ENCODE measurements at places on chromosomes 2 and 18.

DNA sequence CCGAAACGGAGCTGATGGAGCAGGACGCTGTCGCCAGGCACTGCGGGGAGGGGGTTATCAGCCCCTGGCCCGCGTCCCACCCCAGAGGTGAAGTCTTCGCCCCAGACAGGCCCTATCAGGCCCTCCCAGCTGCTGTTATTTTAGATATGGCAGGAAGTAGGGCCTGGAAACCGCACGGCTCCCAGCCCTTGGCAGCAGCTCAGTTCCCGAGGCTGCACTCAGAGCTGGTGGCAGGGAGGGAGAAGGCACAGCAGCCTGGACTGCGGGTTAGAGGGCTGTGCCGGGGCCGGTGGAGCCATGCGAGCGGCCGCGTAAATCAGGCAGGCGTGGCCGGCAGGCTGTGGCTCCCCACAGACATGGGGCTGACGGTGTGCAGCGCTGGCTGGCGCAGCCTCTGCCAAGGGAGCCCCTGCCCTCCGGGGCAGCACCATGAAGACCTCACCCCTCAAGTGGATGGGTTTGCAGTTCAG is 111.4 kb downstream of the NFATC1 start:
- no peak for DNase-seq

DNA sequence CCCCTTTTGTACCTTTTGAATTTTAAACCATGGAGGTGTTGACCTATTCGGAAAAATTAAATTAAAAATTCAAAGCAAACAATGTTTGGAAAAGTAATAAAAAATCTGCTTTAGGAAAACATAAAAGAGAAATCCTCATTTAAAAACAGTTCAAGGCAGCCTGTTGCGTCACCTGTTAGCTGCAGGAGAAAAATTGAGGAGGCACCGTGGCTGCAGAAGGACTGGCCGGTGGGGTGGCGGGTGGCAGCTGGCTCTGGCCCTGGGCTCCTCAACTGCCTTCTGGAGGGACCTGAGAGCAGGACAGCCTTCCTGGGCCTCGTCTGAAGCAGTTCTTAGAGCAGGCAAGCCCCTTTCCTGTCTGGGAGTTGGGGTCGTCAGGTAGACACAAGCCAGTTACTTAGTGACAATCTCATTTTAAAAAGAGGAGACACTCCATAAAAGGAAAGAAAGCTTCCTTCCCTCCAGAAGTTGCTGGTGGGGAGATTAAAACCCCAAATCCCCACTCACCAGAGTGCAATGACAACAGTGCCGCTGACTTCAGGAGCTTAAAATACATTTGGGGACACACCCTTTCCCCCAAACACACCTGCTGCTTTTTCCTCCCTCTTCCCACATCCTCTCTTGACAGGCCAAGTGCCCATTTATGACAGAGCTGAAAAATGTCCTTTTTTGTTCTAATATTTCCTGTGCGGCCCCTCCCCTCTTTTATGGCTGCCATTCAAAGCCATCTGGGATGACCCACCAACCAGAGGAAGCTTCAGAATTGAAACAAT is 9.7 kb downstream of the ZBTB7C start:
- no peak for DNase-seq

- DNase-seq = no peak
Observed at GRCh38 chr2:71778936-71779773, 325.8 kb downstream of the DYSF start.

DNA sequence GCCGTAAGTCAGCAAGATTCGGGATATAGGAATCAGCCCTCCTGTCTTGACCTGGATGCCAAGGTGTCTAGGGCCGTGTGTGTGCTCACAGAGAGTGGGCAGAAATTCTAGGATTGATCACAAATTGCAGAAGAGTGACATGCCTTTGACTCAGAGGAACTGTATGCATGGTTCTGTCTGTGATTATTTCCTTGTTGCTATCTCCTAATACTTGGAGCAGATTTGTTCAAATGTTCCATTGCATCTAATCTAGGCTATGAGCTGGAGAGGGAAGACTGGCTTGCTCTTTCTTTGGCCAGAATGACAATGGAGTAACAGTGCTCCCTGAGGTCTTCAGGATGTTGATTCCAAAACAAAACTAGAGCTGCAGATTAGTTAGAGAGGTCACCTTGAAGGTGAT is 115.0 kb downstream of the EN1 start:
- no peak for DNase-seq

DNA sequence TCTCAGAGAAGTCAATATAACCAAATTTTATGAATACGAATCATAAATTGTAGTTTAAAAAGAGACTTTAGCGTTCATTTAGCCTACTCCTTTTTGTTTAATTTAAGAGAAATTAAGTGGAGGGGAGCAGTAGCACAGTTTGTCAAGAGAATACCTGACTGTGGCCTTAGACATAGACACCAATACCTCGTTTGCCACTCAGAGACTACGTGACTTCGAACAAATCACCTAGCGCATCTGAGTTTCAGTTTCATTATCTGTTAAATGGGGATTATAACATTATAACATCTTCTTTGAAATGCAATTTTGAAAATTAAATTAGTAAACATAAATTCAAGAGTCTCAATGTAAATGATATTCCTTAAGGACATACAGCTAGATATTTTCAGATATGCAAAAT is 581.5 kb upstream of the VRK2 start:
- no peak for DNase-seq

DNA sequence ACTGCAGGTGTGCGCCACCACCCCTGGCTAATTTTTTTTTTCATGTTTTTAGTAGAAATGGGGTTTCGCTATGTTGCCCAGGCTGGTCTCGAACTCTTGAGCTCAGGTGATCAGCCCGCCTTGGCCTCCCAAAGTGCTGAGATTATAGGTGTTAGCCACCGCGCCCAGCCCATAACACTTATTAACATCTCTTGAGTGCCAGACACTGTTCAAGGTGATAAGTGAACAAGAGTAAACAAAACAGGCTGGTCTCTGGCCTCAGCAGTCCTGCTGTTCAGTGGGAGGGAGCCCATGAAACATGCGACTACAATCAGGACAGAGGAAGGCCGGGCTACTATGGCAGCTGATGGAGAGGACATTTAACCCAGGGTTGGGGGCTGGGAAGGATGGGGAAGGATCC is 42.3 kb downstream of the KCTD1 start:
- no peak for DNase-seq

GRCh38 chr2:238915596-238915995 is 67.7 kb downstream of the TWIST2 start:
- DNase-seq = no peak

DNA sequence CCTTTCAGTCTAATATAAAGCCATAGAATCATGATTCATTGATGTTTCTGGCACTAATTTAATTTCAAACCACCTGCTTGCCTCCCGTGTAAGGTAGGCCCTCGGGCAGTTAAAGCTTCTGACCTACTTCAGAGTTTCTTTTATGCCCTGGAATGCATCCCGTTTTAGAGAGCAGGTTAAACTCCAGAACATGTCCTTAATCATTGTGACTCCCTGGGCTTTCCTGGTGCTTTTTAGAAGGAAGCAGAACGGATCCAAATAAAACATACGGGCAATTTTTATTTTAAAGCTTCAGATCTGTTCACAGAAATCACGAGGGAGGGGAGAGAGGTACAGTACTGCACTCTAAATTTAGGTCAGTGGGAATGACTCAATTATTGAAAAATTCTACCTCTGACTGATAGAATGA is 134.8 kb downstream of the GCA start:
- no peak for DNase-seq

DNA sequence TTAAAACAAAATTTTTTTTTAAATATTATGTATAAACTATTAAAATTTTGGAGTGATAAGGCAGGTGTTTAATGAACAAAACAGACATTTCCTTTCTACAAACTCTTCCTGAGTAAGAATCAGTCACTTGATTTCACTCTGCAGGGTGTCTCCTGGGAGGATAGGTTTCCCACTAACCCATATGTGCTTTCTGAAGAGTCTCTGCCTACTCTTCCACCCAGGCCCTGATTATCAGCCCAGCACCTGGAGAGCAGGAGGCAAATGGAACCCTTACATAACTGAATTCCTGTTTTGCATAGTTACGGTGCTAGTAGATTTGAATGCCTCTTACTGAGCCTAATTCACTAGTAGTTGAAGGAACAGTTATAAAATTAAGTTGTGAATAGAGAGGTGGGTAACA is 1718.6 kb downstream of the SUCLG1 start:
- no peak for DNase-seq

- no peak for DNase-seq
Observed at GRCh38 chr2:239917125-239917956, 107.8 kb downstream of the NDUFA10 start.

DNA sequence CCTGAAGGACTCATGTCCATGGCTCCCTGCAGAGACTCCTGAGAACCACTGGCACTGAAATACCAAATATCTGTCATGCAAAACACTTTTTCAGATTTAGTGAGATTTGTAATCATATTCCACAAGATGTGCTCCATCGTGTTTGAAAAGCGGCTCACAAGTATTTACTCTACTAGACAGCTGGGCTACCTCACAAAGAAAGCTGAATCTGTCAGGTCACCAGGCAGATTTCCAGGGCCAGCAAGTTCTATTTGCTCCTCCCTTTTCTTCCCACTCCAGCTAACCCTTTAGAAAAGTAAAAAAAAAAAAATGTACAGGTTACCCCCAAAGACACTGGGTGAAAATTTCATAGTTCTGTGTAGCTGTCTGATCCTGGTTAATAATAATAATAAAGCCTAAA is 22.9 kb downstream of the WIPF1 start:
- DNase-seq = no peak

- DNase-seq = no peak
Observed at GRCh38 chr2:69957965-69958364, 3.5 kb downstream of the ASPRV1 start.

DNA sequence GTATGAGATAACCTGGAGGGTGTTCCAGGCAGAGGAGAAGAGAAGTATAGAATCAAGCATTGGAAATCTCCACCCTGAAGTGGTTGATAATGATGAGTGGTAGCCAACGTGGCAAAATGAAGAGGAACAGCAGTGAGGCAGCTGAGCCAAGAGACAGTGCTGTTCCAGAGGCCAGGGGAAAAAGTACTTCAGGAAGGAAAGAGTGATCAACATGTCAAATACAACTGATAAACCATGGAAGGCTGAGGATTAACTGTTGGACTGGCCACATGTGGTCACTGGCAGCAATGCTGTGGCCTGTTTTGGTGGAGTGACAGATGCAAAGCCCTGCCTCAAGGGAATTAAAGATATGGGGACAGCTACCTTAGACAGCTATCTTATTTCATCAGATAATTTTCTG is 51.9 kb upstream of the RMP24 start:
- no peak for DNase-seq

GRCh38 chr2:204849892-204850291 is 304.6 kb downstream of the PARD3B start:
- DNase-seq = no peak

DNA sequence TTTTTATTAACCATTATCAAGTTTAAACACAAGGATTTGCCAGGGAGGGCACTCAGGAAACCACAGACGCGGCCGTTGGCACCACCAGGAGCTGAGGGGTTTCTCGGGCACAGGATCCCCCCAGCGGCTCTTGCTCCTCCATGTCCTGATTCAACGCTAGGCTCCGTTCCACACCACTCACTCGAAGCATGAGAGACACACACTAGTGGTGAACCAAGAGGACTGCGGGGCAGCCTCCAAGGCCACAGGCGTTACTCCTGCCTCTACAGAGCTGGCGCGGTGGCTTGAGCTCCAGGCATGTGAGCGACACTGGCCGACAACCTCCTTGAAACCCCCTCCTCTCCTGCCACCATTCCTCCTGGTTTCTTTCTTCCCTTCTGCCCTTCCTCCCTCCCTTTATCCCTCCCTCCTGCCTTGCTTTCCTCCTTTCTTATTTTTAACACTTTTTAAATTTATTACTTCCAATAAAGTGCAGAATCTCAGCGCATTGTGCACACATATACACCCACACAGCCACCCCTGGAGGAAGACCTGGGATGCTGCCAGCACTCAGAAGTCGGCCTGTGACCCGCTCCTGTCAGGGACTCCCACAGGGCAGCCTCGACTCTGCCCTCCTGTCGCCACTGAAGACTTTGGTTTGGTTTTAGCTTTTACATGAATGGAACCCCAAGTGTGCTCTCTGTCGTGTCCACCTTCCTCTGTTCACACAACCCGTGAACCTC is 21.7 kb downstream of the COX7A2L start:
- DNase-seq = no peak

GRCh38 chr2:136104977-136105376 is 13.0 kb downstream of the CXCR4 start:
- no peak for DNase-seq

DNA sequence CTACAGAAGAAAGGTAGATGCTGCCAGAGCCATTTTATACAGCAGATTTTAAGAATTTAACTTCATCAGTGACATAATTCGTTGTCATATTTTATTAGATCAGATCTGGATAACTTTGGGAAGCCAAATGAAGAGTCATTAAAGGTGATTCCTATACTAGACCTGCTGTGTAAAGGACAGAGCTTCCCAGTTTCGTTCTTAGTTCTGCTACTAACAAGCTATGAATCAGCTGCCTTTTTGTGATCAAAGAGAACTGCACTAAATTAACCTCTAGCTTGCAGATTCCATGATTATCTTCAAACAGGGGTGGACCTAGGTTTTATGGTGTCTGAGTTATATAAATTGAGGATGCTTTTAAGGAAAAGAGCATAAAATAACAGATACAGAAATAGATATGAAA is 926.5 kb upstream of the ACVR2A start:
- DNase-seq = no peak

DNA sequence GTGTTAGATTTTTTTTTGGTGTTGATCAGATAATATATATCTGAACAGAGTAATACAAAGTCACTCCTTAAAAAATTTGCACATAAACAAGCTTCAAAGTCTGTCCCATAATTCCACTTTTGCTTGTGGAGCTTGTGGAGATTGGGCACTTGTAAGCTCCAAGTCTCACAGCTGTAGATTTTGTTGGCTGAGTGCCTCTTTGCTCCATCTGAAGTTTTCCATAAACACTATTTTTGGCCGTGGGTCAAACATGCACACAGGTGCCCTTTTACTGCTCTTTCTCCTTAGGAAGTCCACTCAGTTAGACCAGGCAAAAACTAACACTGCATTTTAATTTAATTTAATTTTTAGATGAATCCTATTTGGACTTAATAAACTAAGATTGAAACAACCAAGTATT is 3.6 kb upstream of the KCNJ13 start:
- no peak for DNase-seq

DNA sequence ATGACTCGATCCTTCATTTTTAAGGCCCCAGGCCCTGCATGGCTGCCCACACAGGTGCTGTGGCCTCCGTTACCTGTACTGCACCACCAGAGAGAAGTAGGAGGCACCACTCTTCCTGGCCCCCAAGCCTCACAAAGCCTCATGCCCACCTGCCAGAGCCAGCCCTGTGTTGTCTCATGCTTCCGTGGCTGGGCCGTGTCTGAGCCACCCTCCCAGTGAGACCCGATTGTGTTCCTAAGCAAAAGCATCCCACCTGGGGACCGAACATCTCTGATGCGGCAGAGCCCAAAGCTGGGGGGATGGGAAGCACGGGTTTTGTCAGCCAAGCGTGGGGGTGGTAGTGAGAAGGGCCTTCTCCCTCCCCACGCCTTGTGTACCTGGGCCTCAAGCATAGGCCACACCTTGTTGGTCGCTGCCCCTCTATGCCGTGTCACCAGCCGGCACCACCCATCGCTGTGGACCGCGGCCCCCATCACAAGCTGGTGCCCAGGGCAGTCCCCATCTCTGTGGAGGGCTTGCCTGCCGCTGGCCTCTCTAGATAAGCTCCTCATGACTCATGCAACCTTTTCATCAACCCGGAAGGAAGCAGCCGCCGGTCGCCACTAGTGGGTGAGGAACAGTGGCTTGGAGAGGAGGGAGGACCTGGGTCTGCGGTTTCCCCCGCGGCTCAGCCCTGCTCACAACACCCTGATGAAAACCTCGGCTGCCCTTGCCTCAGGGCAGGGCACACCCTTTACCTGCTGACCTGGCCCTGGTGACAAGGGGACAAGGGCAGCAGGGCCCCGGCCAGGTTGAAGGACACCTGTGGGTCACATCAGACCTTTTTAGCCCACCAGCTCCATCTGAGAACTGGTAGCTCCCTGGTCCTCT is 2.7 kb upstream of the RNPEPL1 start:
- peak; percentile 82 for DNase-seq

Measured in stimulated activated CD8-positive, alpha-beta memory T cell treated with anti-CD3 and anti-CD28 coated beads, Interleukin-15, amount 100 ng/mL, for 4 hours (primary cell).